Fibroblast of mammary gland (primary cell): ENCODE measurements at places on chromosomes 13 and 19.

DNA sequence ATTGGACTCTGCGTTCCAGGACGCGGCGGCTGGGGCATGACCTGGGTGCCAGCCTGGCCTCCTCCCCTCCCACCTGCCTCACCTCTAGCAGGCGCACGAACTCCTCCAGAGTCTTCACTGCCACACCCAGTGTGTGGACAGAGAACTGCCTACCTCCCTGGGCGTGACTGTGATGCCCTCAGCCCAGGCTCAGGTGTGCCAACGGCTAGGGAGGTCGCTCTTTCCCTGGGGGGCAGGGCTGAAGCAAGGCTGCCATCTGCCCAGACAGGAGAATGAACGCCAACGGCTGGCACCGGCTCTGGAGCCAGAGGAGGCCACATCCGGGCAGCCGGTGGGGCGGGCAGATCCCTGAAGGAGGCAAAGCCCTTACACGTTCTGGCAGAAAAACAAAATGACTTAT lies 11.3 kb downstream of the NANOS3 start:
- no peak for DNase-seq

GRCh38 chr13:80939581-80939980 lies 598.7 kb upstream of the SPRY2 start:
- DNase-seq = no peak

DNA sequence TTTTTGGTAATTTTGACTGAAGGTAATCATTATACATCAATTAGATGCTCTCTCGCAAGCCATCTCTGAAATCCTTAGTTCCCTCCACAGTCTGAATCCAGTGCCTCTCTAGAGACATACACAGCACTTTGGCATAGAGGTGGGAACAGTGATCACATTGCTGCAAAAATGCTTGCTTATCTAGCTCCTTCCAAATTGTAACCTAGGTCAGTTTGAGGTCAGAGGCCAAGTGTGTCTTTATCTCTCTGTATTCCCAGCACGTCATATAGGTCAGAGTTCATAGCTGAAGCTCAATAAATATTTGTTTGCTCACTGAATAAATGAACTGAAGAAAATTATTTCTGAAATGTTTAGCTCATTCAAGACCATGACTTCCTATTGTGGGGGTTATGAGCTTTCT lies 462.5 kb downstream of the DIAPH3 start:
- no peak for DNase-seq

- no peak for DNase-seq
Measured at GRCh38 chr13:24011266-24011665, 114.0 kb upstream of the C1QTNF9B start.

- no peak for DNase-seq
Measured at GRCh38 chr13:111242585-111242984, 77.9 kb upstream of the TEX29 start.

DNA sequence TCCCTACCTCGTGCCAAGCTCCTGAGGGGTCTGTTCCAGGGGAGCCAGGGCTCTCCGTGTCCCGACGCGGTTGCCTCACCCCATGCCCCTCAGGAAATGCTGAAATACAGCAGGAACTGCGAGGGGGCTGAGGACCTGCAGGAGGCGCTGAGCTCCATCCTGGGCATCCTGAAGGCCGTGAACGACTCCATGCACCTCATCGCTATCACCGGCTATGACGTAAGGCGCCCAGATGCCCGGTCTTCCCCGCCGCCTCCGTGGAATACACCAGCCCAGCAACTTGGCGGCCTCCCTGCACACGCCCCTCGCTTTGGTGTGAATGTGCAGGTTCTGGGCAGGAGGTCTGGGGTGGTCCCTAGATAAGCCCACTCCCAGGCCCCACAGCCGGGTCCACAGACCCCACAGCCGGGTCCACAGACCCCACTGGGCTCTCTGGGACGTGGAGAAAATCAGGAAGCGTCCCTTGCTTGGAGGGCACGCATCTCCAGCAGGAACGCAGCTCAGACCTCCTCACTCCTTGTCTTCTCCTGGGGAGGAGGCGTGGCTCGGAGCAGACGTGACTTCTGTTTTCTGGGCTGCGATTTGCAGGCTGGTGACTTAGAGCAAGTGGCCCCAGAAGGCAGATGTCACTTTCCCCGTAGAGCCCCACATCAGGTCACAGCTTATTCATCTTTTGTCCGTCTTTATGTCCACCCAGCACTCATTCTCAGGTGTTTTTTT lies 19.4 kb upstream of the F7 start:
- no peak for DNase-seq

GRCh38 chr19:35495107-35496064 lies 5.1 kb upstream of the KRTDAP start:
- peak; percentile 59 for DNase-seq

- no peak for DNase-seq
Measured at GRCh38 chr13:29571876-29572570, 23.5 kb downstream of the SLC7A1 start.

DNA sequence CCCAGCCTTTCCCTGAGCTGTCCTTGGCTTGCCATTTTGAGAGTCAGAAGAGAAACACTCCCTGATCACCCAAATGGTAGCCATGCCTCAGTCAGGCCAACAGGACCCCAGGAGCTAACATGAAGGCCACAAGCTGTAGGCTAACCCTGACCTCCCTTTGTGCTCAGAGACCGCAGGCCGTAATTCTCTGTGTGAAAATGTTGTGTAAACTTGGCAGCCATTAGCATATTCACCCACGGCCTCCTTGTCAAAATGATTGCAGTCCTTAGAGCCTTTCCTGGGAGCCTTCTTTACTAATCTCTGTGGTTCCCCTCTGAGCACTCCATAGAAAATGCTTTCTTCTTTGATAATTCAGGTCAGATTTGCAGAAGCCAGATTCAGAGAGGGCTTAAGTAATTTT lies 418.9 kb downstream of the COG6 start:
- peak; percentile 69 for DNase-seq
